ENCODE measurements at places on chromosomes 12 and 14. TPM values are rescaled to one million over a fixed set of nuclear protein-coding genes. Genes with fewer than 3 reads are reported as not detected.

DNA sequence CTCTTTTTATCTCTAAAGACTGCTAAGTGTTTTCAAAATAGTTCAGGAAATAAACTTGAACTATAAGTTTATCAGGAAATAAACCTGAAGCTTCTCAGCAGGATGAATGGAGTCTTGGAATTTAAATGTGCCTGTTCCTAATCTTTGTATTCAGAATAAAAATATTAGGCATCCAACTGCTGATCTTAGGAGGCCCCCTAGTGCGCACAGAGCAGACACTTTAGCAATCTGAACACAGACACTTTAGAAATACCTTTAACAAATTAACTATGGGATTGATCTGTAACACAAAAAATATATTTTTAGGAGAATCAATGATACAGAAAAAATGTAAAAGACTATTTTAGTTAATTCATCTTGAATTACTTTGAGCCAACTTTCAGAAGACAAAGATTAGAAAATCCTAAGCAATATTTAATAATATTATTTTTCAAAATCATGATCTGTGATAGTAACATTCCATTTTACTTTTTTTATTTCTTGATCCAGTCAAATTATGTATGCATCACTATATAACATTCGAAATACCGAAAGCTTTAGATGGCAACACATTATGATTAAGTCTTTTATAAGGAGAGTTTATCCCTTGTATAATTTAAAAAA lies 80.9 kb downstream of the SLC41A2 start:
- peak; percentile 63 for DNase-seq

DNA sequence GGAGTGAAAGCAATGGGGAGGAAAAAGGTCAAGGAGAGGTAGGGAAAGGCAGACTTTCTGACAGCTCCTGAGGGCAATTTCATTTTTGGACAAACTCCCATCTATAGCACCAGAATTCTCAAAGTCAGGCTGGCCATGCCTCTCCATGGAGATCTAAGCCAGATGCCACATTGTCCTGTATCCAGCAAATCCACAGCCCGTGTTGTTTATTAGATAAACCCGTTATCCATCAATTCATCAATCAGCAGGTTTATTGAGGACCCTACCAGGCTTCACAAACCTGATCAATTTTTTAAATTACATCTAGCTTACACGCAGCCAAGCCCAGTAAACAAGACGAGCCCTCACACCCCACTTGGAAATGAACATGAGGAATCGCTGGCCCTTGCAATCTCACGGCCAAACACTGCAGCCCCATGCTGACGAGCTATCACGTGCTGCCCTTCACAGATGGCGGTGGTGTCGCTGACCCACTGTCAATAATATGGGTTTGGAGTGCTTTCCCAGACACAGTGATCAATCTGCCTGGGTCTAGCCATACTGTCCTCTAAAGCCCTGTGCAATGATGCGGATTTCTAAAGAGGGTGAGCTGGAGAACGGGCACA lies 332.9 kb downstream of the DPF3 start:
- no peak for DNase-seq

- DNase-seq: no peak
These were observed 8.0 kb downstream of the SCNN1A start for GRCh38 chr12:6367065-6367968.

The CLEC4C gene
- total RNA-seq: not detected

GRCh38 chr12:53239643-53240258 lies 7.7 kb upstream of the RARG start:
- DNase-seq: no peak

DNA sequence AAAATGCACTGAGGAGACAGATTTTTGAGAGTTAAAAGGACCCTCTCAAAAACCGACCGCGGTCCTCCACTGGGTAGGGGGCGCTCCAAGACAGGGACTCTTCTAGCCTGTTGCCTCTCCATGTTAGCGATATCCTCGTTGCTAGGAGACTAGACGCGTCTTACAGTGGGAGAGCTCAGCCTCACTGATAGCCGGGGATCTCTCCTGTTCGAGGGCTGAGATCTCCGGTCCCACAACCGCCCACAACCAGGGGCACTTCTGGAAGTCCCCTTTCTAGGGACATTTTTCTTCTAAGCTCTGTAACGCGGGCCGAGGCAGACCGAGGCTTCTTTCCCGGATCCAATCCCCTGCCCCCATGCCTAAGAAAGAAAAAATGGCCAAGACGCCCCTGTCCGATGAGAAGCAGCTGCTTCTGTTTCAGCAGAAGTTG lies 21.3 kb downstream of the FKBP11 start:
- DNase-seq: peak; percentile 88

The MAP3K9 gene
- 0.36 TPM for total RNA-seq

DNA sequence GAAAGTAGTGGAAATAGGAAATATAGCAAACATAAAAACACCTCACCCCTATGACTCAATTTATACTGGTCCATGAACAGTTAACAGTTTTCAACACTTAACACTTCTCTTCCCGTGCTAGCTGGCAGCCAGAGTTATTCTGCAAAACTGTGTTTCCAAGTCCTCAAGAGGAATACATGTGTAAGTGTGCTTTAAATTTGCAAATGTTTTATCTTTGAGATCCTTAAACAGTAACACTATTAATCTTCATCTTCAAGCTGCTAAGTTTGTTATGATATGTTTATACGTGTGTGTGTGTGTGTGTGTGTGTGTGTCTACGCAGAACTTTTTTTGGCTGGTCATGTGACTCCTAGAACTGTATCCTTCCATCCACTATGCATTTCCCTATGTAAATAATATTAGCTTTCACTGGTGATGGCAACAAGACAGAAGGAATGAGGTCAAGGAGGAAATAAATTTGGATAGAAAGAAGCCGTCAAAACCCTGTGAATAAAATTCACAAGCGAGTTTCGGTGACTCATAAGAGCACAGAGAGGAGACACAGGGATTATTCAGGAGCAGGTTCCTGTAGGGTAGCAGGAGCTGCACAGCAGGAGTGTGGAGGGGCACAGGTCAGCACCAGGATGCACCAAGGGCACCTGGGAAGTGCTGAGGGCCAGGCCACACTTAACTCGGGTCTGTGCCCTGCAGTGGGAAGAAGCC lies 105.9 kb upstream of the ETV6 start:
- DNase-seq: no peak

GRCh38 chr12:124049451-124050094 lies 76.6 kb downstream of the ZNF664 start:
- no peak for DNase-seq

The PRKD1 gene
- total RNA-seq: 34.0 TPM

GRCh38 chr14:77663293-77663692 lies 44.5 kb downstream of the ALKBH1 start:
- DNase-seq: no peak

- DNase-seq: no peak
These were observed 76.7 kb downstream of the GALC start for GRCh38 chr14:87916103-87916885.

- DNase-seq: no peak
These were observed 567.8 kb upstream of the TBX3 start for GRCh38 chr12:115251727-115252126.

The ALG10B gene
- total RNA-seq: 11.3 TPM

DNA sequence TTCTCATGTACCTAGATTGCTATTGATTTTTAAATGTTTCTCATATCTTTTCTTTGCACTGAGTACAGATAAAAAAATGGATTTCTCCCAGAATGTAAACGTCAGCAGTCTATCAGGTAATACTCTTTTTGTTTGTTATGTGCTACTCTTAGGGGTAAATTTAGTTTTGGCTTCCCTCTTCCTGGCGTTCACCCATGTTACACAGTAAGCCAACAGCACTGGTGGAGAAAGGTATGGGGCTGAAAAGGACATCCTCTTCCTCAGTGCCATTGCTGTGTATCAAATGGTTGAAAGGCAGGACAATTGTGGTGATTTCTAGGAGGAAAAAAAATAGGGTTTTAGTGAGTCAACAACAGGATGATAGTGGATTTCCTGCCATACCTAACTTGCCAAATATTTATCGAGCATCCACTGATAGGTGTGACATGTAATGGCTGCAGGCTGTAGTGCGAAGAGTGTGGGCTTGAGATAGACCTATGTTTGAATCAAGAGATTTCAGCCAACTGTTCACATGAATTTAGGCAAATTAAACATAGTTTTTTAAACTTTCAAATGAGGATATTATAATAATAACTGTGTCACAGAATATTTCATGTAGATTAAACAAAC lies 7.5 kb downstream of the KLRF2 start:
- no peak for DNase-seq

GRCh38 chr12:65721541-65722190 lies 102.6 kb upstream of the HMGA2 start:
- DNase-seq: no peak

DNA sequence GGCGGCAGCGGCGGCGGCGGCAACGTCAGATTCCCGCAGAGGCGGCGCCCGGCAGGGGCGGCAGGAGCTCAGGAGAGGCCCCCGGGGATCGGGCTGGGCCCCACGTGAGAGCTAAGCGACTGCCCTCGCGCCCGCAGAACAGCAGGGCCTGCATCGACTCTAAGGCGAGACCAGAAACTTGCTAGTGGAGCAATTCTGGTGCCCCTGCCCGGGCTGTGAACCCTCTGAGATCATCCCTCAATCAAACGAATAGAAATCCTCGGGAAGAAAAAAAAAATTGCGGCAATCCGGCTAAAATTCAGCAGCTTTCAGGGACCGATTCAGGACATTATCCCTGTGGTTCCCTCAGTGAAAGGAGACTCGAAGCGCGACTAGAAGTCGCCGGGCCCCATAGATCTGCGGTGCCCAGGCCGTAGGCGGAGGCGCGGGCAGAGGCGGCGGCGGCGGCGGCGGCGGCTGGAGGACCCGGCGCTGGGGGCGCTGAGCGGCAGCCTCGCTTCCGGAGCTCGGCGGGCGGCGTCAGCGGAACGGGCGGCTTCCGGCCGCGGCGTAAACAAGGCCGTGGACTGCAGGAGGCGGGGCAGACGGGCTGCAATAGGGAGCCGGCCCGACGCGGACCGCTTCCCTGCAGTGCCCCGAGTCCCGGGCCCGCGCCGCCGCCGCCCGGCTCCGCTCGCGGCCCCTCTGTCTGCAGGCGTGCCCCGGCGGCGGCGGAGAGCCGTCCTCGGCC lies at the start of gene KLHDC2:
KLHDC2 (plus strand) TSS at position 583 of the 730 bp plus-strand sequence. CDS start 316 bp downstream, outside the sequence.
- DNase-seq: peak; percentile 93

The NOXRED1 gene
- total RNA-seq: 1.0 TPM
